ENCODE measurements at places on chromosomes 16 and 17. TPM values are rescaled to one million over a fixed set of nuclear protein-coding genes. Genes with fewer than 3 reads are reported as not detected.

The UBB gene
- total RNA-seq, result 1,207 TPM

The SOX8 gene
- 0.27 TPM for total RNA-seq

The DCAKD gene
- 41.3 TPM for total RNA-seq

The NUDT7 gene
- total RNA-seq, result 3.2 TPM

The TP53TG3C gene
- not detected for total RNA-seq

The MLLT6 gene
- total RNA-seq, result 96.1 TPM

The TTC19 gene
- total RNA-seq, result 35.9 TPM

The PRSS21 gene
- total RNA-seq, result not detected

DNA sequence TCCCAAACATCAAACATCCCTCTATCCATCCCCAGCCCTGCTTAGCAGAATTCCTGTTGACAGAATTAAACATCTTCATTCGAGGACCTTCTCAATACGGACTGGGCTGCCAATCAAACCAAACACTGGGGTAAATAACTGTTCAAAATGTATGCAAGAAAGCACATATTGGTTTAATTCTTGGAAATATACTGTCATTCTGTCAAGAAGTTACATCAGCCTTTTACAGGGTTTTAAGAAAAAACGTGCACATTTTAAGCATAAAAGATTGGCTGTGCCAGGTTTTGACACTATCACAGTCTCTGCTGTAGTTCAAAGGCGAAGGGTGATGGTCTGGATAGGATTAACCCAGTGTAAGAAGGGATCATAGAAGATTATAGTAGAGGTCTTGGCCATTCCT, 25.1 kb upstream of the CCNF start:
- no peak for DNase-seq

GRCh38 chr17:80999536-81000333, 8.1 kb downstream of the CHMP6 start:
- DNase-seq, result no peak

DNA sequence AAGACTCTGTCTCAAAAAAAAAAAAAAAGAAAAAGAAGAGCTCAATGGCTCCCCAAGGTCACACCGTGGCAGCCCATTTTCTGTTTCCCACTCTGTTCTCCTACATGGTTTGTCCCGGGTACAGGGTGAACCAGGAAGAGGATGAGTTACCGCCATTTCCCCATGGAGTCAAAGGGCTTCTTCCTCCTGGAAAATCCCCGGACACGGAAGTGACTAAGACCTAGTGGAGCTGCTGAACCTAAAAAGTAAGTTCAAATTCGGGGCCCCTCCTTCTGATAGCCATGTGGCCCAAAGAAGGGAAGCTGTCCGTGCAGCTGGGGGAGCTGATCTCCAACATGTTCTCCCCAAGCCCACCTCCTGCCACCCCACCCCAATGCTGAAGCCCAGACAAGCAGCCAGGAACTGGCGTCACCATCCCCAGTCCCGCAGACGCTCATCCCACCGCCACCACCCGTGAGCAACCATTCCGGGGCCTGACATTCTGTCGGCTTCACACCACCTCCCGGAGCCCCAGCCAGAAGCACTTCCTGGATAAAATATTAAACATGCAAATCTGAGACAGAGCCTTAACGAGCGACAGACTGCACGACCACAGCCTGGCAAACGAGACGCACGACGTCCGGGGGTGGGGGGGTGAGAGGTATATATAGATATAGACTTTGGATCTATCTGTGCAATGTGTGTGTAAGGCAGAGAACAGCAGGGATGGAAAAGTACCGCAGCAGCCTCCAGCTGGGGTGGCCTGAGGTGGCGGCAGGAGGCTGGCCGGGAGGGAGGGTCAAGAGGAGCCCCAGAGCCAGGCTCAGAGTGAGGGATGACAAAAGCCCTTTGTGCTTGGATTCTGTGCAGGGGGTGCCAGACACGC, 17.6 kb downstream of the EPOP start:
- DNase-seq, result no peak

GRCh38 chr16:49484451-49484849, 110.8 kb downstream of the C16orf78 start:
- DNase-seq, result no peak

GRCh38 chr17:78739331-78739931, 42.6 kb downstream of the CYTH1 start:
- DNase-seq, result no peak

- no peak for DNase-seq
Observed at GRCh38 chr17:72879877-72880276, 212.6 kb downstream of the SLC39A11 start.

DNA sequence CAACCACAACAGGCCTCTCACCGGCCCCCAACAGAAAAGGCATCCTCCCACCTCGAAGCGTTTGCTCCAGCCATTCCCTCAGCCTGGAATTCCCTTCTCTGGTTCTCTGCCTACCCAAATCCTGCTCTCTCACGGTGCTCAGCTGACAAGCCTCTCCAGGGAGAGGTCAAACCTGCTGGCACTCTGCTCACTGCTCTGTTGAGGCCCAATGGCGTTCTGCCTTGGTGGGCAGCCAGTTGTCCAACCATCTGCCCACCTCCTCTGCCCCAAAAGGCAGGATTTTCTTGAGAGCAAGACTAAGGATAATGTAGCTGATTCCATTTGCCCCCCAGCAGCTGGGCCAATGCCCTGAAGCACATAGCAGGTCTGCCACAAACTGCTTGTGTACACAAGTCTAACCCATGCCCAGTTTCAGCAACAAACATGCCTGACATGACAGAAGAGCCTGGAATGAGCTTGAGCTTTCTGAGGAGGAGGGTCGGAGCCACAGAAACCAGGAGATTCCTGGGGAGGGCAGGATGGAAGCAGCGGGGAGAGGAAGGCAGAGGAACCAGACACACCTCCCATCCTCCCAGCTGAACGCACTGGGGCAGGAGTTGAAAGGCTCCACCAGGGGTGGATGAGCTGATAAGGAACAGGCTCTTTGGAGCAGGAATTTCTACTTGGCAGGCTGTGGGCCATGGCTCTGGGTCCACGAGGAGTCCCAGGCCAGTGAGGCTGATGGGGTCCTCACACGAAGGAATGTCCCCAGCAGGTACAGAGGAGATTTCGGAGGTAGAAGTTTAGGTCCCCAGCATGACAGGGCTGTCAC, 23.9 kb downstream of the ARHGAP27 start:
- DNase-seq, result no peak

DNA sequence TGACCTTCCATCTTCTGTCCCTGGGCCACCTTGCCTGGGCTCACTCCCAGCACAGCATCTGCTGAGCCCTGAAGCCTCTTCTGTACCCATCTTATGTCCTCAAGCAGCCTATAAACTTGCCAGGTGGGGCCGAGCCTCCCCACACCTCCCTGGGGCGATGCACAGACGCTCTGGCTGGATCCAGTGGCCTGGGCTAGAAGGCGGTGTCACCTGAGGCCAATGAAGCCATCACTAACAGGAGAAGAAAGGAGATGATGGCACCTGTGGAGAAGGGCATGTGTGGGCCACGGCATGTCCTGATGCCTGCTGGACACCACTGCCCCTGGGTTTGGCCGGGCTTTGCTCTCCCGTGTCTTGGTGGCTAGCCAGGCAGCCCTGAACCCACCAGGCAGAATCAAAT, 45.5 kb downstream of the PEMT start:
- no peak for DNase-seq

DNA sequence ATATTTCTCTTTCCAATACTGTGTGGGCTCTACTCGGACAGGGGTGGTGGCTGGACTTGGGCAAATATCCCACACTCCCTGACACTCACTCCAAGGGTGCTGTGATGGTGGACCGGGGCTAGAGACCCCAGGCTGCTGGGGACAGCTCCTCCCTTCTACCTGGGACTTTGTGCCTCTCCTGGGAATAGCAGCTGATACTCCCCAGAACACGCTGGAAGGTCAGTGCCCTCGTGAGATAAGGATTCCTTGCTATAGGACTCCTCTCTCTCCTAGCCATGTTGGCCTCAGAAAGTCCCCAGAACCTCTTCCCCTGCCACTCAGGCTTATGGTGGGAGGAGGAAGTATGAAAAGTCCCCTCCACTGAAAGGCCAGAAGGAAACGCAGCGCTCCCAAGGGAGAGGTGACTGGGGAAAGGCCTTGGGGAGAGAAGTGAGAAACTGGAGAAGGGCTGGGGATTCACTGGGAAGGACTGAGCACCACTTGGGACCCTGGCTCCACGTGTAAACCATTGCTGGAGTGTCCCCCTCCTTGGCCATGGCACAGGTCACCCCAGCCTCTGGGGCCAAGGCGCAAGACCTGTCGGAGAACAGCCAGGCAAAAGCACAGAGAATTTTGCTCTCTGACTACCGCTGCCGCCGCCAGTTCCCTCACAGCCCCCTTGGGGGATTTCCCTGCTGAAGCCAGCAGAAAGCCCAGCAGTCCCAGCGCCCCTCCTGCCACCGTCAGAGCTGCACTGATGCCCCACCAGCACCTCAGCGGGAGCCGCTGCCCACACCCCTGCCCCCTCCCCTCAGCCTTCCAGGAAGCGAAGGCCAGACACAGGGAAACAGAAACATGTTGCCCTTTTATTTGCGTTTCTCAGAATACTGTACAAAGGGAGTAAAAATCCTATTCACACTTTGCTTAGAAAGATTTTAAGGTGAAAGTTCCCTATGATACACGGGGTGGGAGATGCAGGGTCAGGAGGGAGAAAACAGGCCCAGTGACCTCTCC, 2.1 kb upstream of the GSDMB start:
- no peak for DNase-seq

DNA sequence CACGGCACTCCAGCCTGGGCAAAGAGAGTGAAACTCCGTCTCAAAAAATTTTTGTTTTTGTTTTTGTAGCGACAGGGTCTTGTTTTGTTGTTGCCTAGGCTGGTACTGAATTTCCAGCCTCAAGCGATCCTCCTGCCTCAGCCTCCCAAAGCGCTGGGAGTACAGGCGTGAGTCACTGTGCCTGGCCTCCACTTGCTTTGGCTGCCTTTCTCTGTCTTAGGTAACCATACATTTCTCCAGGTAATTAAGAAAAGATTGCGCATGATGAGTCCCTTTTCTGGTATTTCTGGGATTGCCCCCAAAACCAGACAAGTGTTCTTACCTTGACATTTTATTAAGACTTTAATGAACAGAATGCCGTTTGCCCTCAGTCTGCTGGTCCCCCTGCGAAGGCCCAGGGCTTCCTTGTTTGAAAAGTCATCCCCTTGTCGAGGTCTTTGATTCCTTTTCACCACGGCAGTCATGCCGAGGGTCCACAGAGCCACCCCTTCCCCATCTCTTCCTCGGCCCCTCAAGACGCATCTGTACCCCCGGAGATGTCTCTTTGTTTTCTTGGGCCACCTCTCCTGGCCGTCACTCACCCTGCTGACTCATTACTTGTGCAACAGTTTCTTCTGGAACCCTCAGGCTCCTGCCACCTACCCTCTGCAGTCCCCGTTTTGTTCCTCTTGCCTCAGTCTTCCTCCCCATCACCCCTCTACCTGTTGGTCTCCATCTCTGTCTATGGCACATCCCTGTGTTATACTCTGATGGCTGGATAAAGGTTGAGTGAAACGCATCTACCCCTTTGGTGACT, 151.0 kb downstream of the SEC14L1 start:
- no peak for DNase-seq

DNA sequence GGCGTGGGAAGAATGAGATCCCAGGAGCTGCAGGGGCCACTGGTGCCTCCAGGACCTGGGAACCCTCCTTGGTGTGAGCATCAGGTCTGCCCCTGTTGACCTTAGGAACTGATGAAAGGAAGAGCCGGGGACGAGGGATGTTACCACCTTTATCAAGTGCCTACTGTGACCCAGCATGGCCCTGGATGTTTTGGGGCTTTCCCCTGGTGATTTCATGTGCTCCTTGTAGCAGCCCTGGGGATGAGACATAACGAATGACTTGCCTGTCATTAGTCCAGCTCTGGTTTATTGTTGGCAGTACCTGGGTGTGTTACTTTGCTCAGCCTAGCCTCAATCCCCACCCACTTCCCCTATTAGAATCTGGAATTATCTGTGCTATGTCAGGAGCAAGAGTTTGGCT, 39.9 kb downstream of the WSCD1 start:
- DNase-seq, result no peak

GRCh38 chr17:80908776-80909175, 82.9 kb upstream of the CHMP6 start:
- DNase-seq, result no peak

DNA sequence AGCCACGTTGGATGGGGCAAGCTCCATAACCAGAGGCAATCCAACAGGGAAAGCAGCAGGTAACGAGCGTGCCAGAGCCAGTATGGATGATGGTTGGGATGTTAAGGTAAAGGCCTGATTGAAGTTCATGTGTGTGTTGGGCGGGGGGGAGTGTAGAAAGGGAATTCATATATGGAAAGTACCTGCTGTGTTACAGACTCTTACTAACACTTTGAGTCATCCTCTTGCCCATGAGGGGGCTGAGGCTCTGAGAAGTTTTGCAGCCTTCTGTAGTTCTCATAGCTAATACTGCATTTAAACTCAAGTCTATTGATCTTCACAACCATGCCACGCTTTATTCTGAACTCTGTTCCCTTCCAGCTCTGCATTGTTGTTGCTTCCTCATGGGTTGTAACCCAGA, 28.5 kb downstream of the SYCE1L start:
- DNase-seq, result no peak

- DNase-seq, result no peak
Observed at GRCh38 chr16:14017886-14018285, 53.2 kb upstream of the MRTFB start.

DNA sequence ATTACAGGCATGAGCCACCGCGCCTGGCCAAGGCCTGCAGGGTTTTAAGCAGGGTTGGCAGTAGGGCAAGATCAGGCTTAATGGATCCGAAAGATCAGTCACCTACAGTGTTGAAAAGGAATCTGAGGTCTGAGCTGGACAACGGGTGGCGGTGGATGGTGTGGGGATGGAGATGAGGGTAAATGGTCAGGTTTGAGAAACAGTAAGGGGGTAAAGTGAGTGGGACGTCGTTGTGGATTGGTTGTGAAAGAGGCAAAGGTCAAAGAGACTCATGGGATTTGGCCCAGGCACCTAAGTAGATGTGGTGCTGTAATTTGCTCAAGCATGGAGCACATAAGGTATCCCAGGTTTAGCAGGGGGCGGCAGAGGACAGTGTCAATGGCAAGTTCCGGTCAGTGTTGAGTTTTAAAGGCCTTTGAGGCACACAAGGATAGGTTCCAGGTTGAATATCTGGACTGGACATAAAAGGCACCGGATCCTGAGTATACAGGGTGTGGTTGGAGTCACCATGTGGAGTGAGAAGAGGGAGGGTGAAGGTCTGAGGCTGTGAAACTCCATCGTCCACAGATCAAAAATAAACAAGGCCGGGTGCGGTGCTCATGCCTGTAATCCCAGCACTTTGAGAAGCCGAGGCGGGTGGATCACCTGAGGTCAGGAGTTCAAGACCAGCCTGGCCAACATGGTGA, 1.1 kb upstream of the SLC16A5 start:
- DNase-seq, result no peak

GRCh38 chr17:68909066-68909465, 46.1 kb downstream of the ABCA8 start:
- no peak for DNase-seq

All from osteocyte (in vitro differentiated cells).